H1 (cell line): ENCODE measurements at places on chromosomes 6 and 20. TPM values are rescaled to one million over a fixed set of nuclear protein-coding genes. Genes with fewer than 3 reads are reported as not detected.

DNA sequence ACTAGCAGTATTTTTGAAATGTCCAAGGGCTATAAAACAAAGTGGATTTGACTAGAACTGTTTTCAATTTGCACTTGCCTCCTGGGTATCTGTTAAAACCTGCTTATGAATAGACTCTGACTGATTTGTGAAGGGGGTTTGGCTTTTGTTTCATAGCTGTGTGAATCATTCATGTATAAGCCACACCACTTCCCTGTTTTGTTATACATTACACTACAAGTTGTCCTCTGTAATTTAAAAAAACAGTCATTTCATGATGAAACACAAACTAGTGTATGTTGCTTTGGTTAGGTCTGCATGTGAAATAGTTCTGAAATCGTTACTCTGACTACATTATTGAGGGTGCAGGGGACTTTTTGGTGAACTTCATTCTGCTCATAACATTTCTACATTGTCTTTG lies 121.7 kb downstream of the NKAIN2 start:
- no peak overlapping the region for H3K4me3 ChIP-seq
- H3K27me3 ChIP-seq, result no peaks in the 10 kb centered on the region
- no peak for DNase-seq
- no peaks in the 10 kb centered on the region for H3K4me1 ChIP-seq
- no peaks in the 10 kb centered on the region for H3K36me3 ChIP-seq
- H3K27ac ChIP-seq, result no peak overlapping the region

DNA sequence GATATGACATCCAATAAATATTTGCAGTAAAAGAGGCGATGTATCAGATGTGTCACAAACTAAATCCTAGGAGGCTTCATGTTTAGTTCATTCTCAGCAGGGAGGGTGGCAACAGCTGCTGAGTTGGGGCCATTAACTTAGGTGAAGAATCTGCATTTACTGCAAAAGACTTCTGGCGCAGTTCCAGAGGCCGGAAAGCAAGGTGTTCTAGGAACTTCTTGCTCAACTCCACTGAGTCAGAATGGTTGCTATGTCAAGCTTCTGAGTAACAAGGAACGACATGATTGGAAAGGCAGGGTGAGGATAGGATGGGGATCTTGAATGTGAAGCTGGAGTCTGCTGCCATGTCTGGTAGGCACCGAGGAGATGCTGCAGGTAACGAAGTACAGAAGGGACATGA lies 11.7 kb downstream of the ADNP start:
- H3K27me3 ChIP-seq, result no peaks in the 10 kb centered on the region
- no peak overlapping the region for H3K4me3 ChIP-seq
- H3K36me3 ChIP-seq, result peaks cover 2% of the 10 kb centered on the region; the same call in 1 of the 2 replicates

DNA sequence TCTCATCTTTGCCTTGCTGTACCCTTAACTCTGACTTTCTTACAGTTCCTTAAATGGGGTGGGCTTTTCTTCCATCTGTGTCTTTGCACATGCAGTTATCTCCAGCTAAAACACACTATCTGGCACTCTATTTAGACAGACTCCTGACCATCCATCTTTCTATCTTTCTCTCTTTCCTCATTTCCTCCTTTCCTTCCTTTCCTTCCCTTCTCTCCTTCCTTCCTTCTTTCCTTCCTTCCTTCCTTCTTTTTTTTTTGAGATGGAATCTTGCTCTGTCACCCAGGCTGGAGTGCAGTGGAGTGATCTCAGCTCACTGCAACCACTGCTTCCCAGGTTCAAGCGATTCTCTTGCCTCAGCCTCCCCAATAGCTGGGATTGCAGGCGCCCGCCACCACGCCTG lies 8.2 kb downstream of the NOTCH4 start:
- H3K4me1 ChIP-seq, result no peaks in the 10 kb centered on the region
- H3K27ac ChIP-seq, result no peak overlapping the region
- no peaks in the 10 kb centered on the region for H3K27me3 ChIP-seq
- H3K36me3 ChIP-seq, result no peaks in the 10 kb centered on the region
- H3K4me3 ChIP-seq, result no peak overlapping the region

DNA sequence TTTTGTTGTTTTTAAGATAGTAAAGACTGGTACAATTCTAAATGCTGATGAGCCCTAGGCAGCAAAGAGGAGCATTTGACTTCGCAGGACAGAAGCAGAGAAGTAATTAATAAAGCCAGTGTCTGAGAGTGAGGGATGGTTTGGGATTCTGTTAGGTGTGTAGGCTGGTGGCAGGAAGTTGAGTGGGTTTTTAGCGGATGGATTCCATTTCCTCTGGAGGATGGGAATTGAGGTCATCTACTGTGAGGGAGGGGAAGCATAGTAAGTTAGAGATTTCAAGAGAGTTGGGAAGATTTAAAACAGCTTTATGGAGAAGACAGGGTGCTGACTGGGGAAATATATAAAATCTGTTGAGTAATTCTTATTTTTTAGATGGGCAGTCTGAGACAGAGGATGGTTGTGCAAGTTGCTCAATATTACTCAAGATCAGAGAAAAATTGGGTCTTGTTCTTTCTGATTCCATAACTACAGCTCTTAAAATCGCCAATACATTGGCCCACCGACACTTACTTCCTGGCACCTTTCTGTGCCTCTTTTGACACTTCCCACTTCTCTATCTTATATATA lies 48.8 kb downstream of the PRL start:
- no peak overlapping the region for H3K4me3 ChIP-seq
- no peak for DNase-seq
- no peaks in the 10 kb centered on the region; the same call in 1 of the 2 replicates for H3K4me1 ChIP-seq
- H3K27ac ChIP-seq, result no peak overlapping the region
- H3K36me3 ChIP-seq, result no peaks in the 10 kb centered on the region

DNA sequence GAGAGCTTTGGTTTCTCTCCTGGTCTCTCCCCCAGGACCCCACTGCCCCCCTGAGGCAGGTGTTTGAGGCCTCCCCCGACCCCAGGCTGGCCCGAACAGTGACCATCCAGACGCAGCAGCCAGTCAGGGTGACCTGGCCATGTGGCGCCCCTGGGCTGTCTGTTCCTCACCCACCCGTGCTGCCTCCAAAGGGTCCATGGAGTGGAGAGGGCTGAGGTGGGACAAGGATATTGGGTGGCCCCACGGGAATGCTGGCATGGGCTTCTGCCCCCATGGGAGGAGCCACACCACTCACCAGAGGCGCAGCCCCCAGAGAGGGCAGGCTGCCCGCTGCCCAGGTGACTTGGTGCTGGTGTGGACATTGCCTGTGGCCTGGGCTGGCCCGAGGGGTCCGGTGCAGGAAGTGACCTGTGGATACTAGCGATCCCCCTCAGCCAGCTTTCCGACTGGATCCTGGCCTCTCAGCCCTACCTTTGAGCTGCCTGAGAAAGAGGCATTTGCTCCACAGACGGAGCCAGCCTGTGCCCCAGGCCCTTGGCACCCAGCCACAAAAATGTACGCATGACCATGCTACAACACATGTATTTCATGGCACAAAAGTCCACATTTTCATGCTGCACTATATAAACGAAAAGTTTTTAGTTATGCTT lies 50.8 kb downstream of the BCAS4 start:
- no peak overlapping the region for H3K27ac ChIP-seq
- no peak for DNase-seq
- peaks cover 2% of the 10 kb centered on the region; the same call in 1 of the 2 replicates for H3K4me1 ChIP-seq
- no peaks in the 10 kb centered on the region for H3K36me3 ChIP-seq

- H3K27ac ChIP-seq, result no peak overlapping the region
- no peak for DNase-seq
- H3K4me1 ChIP-seq, result no peaks in the 10 kb centered on the region
- H3K4me3 ChIP-seq, result no peak overlapping the region
These were observed 75.5 kb downstream of the ANKS1A start for GRCh38 chr6:34964564-34964963.

- H3K36me3 ChIP-seq, result no peaks in the 10 kb centered on the region
- H3K4me3 ChIP-seq, result no peak overlapping the region
- peaks cover under 1% of the 10 kb centered on the region for H3K27me3 ChIP-seq
- H3K4me1 ChIP-seq, result no peaks in the 10 kb centered on the region
- H3K27ac ChIP-seq, result no peak overlapping the region
These were observed 24.5 kb downstream of the NCOA7 start for GRCh38 chr6:125815080-125815910.

DNA sequence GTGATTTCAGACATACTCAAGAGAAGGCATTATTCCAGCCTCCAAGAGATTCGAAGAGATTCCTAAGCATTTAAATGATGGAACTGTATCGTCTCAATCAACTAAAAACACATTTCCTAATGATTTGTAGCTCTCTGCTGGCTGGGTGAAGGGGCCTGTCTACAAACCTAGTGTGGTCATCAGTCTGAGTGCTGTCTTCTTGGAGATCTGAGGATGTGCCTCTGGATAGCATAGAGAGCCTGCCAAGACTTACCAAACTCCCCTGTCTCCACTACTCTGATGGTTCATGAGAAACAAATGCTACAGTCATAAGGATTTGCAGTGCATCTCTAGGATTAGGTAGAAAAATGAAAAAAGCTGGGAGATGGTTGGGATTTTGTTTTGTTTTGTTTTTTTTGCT lies 176.9 kb upstream of the CITED2 start:
- no peaks in the 10 kb centered on the region for H3K27me3 ChIP-seq
- H3K4me3 ChIP-seq, result no peak overlapping the region
- H3K4me1 ChIP-seq, result no peaks in the 10 kb centered on the region
- DNase-seq, result no peak
- H3K27ac ChIP-seq, result no peak overlapping the region

DNA sequence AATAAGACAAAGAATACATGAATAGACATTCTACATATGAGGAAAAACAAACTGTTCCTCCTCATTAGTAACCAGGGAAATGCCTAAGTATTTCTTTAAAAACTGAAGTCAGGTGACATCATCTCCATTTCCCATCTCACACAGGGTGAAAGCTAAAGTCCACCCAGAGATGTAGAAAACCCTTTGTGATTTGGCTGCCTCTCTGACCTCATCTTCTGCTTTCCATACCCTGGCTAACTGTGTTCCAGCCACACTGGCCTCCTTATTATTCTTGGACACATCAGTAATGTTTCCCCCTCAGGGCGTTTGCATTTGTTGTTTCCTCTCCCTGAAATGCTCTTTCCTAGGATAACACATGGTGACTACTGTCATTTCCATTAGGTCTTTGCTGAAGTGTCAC lies 40.4 kb downstream of the ESF1 start:
- peaks cover 24% of the 10 kb centered on the region for H3K36me3 ChIP-seq
- H3K27me3 ChIP-seq, result no peaks in the 10 kb centered on the region
- H3K27ac ChIP-seq, result no peak overlapping the region
- H3K4me1 ChIP-seq, result no peaks in the 10 kb centered on the region
- no peak for DNase-seq

- H3K27me3 ChIP-seq, result no peaks in the 10 kb centered on the region
- peaks cover 12% of the 10 kb centered on the region for H3K4me1 ChIP-seq
- no peaks in the 10 kb centered on the region for H3K36me3 ChIP-seq
- no peak overlapping the region for H3K4me3 ChIP-seq
- H3K27ac ChIP-seq, result no peak overlapping the region
These were observed 38.8 kb downstream of the MAP7 start for GRCh38 chr6:136511397-136511796.

GRCh38 chr6:117352466-117353081 lies 73.2 kb downstream of the ROS1 start:
- H3K27ac ChIP-seq, result no peak overlapping the region
- no peak overlapping the region for H3K4me3 ChIP-seq
- DNase-seq, result no peak
- no peaks in the 10 kb centered on the region for H3K27me3 ChIP-seq
- no peaks in the 10 kb centered on the region for H3K4me1 ChIP-seq
- no peaks in the 10 kb centered on the region for H3K36me3 ChIP-seq

The PI16 gene
- total RNA-seq, result not detected in 2 replicates

The RBM38 gene
- 57.7 and 60.1 TPM in 2 replicates for total RNA-seq

The FAM210B gene
- 15.0 and 15.1 TPM in 2 replicates for total RNA-seq

The PBOV1 gene
- total RNA-seq, result not detected in 2 replicates

The DAAM2 gene
- 2.9 TPM in 2 replicates for total RNA-seq

The TRIM40 gene
- total RNA-seq, result not detected in 2 replicates
